ENCODE measurements at places on chromosomes 16 and 17. TPM values are rescaled to one million over a fixed set of nuclear protein-coding genes. Genes with fewer than 3 reads are reported as not detected.
A peak's percentile ranks its signal among the peaks of the same experiment; 100 is the strongest.

Gene PRAC1
- not detected for total RNA-seq

GRCh38 chr17:6608321-6608720, 32.2 kb downstream of the KIAA0753 start:
- DNase-seq: no peak

DNA sequence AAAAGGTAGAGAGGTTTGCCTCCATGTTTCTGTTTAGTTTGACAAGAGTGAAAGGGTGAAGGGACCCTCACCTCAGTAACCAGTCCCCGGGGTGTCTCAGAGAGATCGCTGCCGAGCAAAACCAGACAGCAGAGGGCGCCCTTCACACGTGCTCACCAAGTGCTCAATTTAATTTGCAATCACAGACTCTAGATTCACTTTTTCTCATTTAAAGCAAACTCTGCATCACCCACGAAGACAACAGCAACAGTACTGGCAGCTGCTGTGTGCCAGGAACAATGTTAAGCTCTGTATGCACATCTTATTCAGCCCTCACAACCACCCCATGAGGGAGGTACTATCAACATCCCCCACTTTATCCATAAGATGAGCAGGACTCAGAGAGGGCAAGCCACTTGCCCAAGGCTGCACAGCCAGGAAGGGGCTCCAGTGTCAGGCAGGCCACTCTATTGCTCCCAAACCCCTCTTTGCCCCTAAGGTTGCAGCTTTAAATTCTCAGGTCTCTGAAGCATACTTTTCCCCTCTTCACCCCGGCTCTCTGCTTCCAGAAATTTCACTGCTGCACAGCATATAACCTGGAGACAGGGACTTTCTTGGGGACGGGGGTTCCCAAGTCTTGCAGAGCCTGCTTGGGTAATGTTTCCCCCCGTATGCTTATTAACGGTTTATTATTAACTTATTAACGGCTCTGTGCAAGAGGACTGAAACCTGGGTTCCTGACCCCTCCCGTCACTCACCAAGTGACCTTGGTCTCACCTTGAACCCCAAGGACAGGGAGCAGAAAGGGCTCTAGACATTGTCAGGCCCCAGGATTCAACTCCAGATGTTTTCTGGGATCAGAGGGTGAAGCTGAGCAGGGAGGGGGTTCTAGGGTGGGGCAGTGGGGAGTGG, 70.9 kb downstream of the CNGB1 start:
- DNase-seq: peak; percentile 59

Gene SLC39A11
- 8.4 TPM for total RNA-seq

- no peak for DNase-seq
These were observed 41.3 kb upstream of the ACSF3 start for GRCh38 chr16:89052191-89052889.

Gene EVPL
- total RNA-seq: 1.1 TPM

DNA sequence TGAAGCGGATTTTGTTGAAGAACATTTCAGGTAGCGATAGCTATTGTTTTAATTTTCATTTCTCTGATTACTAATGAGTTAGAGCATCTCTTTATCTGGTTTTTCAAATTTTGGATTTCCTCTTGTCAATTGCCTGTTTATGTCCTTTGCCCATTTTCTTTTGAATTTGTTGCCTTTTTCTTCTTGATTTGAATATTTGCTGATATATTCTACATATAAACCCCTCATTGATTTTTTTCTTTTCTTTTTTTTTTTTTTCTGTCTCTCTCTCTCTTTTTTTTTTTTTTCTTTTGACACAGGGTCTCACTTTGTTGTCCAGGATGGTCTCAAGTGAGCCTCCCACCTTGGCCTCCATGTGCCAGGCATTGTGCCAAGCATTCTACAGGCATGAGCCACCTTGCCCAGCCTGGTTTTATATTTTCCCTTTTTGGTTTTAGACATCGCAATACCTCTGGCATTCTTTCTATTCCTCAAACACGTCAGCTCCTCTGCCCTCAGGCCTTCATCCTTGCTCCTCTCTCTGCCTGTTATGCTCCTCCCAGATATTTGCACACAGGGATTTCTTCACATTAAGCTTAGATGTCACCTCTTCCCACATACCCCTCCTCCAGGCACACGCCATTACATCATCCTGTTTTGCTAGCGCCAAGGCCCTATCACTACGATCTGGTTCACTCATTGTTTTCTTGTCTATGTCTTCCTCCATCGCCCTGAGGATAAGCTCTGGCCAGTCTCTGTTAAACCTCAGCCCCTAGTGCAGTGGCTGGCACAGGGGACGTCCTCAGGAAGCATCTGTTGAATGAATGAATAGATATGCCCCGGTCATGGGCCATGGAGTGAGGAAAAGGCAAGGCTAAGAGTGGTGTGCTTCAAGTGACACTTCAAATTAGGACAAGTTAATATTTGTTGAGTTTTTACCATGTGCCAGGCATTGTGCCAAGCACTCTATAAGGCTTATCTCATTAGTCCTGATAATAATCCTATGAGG, 8.6 kb downstream of the SARM1 start:
- no peak for DNase-seq

Gene OR4D1
- total RNA-seq: 0.49 TPM

DNA sequence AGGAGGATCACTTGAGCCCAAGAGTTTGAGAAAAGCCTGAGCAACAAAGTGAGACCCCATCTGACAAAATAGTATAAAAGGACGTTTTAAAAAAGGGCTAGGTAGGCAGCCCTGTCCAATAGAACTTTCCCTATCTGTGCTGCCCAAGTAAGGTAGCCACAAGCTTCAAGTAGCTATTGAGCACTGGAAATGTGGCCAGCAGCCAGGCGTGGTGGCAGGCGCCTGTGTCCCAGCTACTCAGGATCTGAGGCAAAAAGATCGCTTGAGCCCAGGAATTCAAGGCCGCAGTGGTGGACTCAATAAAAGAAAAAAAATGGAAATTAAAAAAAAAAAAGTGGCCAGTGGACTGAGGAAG, 1.5 kb upstream of the NQO1 start:
- no peak for DNase-seq

DNA sequence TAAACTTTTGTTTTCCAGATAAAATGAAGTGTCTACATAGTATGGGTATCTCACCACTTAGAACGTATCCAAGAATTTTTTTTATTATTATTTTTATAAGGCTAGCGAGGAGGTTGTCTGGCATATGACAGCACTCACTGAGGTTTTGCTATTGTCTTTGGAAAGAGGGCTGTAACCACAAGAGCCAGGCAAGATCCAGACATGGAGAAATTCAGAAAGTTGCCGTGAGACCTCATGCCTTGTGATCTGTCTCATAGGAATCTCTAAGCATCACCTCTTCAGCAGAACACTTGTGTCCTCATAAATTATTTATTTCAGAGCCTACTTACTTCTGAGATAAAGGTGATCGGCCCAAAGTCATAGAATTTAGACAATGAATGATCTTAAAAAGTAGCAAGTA, 410.8 kb downstream of the CDH11 start:
- no peak for DNase-seq

Gene TBC1D3G
- total RNA-seq: not detected

GRCh38 chr16:3766177-3766576, 48.9 kb upstream of the TRAP1 start:
- DNase-seq: no peak

Gene ITGAD
- not detected for total RNA-seq

Measured in CD8-positive, alpha-beta T cell (primary cell).